ENCODE measurements at places on chromosomes 5 and 9.

DNA sequence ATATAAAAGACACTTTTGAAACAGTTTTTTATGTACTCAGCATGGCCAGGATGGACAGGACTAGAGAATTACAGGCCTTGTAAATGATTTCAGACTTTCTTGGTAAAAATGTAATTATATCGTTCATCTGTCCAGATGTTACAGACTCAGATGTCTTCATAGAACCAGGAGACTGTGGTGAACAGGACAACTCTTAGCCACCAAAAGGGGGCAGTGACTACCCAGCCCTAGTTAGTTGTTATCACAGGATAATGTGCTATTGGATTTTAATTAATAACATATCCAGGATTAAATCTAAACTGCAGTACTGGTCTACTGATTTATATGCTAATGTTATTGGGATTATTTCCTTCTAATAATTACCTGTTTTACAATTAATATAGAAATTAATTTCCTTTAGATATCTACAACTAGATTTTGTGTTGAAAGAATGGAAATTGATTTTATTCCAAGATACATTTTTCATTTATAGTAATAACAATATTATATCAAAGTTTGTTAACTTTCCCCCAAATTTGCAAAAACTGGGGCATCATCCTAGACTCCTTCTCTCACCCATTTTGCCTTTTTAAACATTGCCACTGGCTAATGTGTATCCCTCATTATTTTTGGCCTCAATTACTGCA, 99.4 kb downstream of the MTREX start:
- no peak for DNase-seq

DNA sequence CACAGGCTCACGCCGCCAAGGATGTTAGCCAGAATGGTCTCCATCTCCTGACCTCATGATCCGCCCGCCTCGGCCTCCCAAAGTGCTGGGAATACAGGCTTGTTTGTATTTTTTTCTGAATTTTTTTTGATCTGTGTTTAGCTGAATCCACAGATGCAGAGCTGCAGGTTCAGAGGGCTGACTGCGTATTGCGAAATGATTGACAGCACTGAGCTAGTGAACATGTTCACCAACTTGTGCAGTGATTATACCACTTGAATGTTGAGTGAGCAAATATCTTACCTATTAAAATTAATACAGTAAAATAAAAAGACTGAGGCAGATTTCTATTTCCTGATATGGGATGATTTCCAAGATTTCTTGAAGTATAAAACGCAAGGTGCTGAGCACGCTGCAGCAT, 123.1 kb upstream of the PHYKPL start:
- no peak for DNase-seq

DNA sequence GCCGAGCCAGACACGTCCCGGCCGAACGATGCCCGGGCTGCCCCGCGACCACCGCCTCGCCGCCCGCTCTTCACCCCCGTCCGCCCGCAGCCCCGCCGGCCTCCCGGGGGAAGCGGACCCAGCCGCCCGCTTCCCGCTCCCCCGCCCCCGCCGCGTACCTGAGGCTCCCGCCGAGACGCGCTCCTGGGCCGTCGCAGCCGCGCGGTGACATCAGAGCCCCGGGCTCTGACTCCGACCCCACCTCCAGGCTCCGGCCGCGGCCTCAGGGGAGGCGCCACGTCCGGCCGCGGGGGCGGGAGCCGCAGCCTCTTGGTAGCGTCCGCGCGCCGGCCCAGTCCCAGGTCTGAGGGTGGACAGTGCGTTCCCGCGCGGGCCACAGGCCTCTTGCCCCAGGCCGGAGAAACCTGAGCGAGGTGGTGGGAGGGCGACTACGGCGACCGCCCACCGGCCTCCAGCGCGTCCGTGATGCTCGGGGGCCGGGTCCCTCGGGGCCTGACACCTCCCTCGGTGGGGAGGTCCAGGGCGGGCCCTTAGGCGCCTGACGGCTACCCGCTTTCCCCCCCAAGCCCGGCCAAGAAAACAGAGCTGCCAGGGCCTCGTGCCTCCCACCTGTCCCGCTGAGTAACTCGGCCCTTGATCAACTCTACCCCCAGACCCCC, at the start of gene SHROOM1:
Gene SHROOM1, minus strand, starts transcription at position 212 of the 659 bp plus-strand sequence. CDS start 4,507 bp downstream, outside the sequence.
- DNase-seq, result no peak

DNA sequence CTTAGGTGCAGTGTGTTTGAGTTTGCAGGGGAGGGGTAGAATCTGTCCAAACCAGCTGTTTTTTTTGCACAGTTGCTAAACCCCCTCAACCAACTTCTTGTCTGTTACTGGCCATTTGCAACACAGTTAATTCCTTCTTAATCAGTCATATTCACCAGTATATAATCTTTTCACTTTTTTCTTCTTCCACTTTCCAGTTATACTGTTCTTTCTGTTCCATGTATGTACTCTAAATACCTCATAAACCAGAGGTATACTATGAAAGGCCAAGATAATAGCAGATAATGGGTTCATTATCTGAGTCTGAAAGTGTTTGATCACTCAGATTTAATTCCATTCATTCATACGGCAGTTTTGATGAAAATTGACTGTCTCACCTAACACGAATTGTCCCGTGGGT, 11.1 kb downstream of the SMAD5 start:
- DNase-seq, result no peak

- DNase-seq, result no peak
Measured at GRCh38 chr5:25448190-25448621, 803.4 kb upstream of the CDH10 start.

GRCh38 chr5:122997294-122997693, 39.2 kb downstream of the PPIC start:
- DNase-seq, result no peak

GRCh38 chr5:117082977-117083376, 508.4 kb upstream of the SEMA6A start:
- DNase-seq, result no peak

DNA sequence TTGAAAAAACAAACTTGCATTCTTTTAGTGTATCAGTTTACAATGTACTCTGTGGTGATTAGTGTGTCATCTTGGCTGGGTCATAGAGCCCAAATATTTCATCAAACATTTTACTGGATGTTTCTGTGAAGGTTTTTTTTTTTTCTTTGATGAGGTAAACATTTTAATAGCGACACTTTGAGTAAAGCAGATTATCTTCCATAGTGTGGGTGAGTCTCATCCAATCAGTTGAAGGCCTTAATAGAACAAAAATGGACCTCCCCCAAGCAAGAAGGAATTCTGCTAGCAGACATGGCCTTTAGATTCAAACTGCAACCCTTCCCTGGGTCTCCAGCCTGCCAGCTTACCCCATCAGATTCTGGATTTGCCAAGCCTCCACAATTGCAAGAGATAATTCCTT, 72.5 kb downstream of the FSTL4 start:
- no peak for DNase-seq

GRCh38 chr5:3186736-3187405, 408.8 kb upstream of the IRX1 start:
- no peak for DNase-seq

GRCh38 chr5:126998201-126998631, 32.1 kb downstream of the MARCHF3 start:
- DNase-seq, result no peak

DNA sequence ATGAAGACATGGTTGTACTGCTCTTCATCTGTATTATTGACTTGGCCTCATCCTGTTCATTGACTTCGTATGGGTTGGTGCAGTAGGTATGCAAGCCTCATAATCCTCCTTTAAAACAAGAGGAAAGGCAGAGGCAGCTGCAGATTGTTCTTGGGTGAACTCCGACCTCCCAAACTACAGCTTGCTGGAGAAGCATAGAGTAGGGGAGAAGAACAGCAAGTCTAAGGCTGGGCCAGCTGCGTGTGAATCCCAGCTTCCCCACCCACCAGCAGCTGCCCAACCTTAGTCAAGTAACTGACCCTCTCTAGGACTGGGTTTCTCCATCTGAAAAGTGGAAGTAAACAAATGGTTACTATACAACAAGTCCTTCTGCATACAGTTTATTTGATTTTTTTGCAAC, 114.5 kb upstream of the WWC1 start:
- DNase-seq, result no peak

DNA sequence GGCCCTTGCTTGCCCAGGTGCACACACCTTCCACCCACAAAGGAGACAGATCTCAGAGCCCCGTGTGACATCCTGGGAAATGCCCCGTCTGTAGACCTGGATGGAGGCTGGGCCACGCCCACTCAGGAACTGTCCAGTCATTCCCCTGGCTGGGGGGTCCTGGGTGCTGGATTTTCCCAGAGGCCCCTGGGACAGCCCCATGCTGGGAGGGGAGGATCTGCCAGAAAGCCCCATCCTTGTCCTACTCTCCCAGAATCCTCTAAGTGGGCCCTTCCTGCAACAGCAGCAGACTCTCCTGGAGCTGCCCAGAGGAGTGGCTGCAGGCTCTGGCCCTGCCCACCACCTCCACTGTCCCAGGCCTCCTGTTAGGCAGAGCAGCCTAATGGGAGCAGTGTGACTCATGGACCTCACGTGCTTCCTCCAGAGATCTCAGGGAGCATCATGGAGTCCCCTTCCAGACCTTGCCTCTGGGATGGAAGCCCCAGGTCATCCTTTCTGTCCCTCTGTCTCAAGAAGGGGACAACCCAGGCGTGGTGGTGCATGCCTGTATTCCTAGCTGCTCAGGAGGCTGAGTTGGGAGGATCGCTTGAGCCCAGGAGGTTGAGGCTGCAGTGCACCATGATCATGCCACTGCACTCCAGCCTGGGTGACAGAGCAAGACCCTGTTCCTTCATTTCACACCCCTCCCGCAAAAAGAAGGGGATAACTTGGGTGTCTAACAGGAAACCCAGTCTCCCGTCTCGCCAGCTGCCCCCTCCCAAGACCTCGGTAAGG, 51.7 kb downstream of the JADE2 start:
- DNase-seq, result no peak

DNA sequence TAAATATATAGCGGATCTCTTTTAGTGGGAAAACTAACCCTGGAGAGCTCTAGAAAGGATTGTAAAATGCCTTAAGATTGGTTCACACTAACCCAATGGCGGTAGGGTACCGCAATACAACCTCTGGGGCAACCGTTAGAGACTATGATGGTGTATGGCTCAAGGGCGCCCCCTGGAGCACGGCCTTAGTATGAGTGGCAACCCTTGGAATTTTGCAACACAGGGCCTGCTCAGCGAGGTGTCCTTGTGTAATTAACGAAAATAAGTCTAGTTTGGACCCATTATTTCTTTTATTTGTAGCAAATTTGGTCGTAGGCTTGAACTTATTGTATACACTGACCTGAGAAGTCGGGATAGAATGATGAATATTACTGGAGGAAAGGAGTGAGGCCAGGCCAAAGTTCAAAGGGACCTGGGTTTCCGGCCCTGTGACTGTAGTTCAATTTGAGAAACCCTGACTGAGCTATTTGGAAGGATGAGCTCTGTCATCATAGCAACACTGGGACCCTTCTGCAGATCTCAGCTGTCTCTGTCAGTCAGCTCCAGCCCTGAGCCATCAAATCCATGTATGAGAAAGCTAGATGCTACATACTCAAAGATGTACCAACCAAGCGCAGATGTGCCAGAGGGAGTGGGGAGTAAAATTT, 54.8 kb downstream of the CAMK4 start:
- no peak for DNase-seq

DNA sequence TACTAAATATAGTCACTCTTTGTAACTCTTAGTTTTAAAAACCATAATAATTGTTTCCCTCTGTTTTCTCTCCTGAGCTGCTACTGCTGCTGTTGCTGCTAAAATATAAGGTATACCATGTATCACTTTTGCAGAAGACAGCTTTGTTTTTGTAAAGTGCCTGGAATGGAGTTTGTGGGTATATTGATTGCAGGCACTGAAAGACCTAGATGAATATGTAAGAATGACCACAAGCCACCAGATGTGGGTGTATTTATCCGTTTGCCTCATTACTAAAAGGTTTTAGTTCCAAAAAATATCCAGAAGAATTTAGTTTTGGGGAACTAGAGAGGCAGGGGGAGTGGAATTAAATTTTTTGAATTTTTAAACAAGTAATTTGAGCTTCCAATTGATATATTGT, 151.1 kb upstream of the CDKN2B start:
- DNase-seq, result no peak

- no peak for DNase-seq
Measured at GRCh38 chr5:39599721-39600431, 175.1 kb upstream of the DAB2 start.

- DNase-seq, result no peak
Measured at GRCh38 chr9:69867081-69867814, 46.6 kb downstream of the CFAP95 start.

GRCh38 chr5:162800301-162800700, 637.1 kb upstream of the CCNG1 start:
- no peak for DNase-seq

- no peak for DNase-seq
Measured at GRCh38 chr9:437066-437465, 222.4 kb downstream of the DOCK8 start.

- DNase-seq, result no peak
Measured at GRCh38 chr9:127538849-127539258, 73.2 kb upstream of the STXBP1 start.

- DNase-seq, result no peak
Measured at GRCh38 chr9:79353856-79354520, 217.8 kb upstream of the TLE4 start.

DNA sequence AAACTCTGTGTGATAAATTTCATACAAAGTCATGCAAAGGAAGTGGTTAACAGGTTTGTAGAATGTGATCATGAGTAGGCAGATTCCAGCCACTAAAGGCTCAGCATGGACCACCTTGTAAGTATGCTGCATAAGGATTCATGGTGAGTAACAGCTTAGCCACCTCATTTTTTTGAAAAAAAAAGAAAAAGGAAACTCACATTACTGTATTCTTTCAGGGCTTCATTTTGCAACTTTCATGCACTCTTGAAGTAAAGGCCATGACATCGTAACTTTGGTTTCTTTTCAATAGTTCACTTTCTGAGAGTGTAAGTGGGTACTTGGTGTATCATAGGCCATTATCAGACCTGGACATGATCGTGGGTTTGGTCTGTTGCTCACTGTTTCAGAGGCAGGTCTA, 175.1 kb downstream of the PCSK1 start:
- no peak for DNase-seq

- DNase-seq, result no peak
Measured at GRCh38 chr9:13943176-13943575, 370.8 kb downstream of the NFIB start.

GRCh38 chr9:134691695-134692572, 50.3 kb downstream of the COL5A1 start:
- DNase-seq, result no peak

DNA sequence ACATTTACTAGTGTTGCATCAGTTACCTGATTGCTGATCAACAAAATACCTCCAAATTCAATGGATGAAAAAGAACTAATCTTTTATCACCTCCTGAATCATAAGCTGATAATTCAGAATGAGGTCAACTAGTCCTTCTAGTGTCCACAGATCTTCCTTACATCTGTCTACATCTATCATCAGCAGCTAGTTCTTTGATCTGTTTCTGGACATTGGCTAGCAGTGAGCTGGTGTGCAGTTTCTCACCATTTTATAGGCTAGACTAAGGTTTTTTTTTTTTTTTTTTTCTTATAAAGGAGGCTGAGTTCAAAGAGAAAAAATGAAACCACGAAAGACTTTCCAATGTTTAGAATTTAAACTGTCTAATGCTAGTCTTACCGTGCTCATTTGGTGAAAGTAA, 534.3 kb upstream of the ST8SIA4 start:
- DNase-seq, result no peak

- no peak for DNase-seq
Measured at GRCh38 chr5:179152144-179152895, 92.1 kb downstream of the ZNF354C start.

Measured in coronary artery (tissue), 2 donors.